Bronchial smooth muscle cell (primary cell): ENCODE measurements at places on chromosomes 2 and 18. TPM values are rescaled to one million over a fixed set of nuclear protein-coding genes. Genes with fewer than 3 reads are reported as not detected.

UGT1A1 gene
- not detected in 2 replicates for total RNA-seq

ITPRIPL1 gene
- total RNA-seq: 2.7 and 3.7 TPM in 2 replicates

NR4A2 gene
- 0.09 and 0.32 TPM in 2 replicates for total RNA-seq

EFEMP1 gene
- total RNA-seq: 267 and 520 TPM in 2 replicates

GPR75 gene
- total RNA-seq: 0.52 and 0.95 TPM in 2 replicates

CGREF1 gene
- total RNA-seq: 0.69 and 0.79 TPM in 2 replicates

KCTD18 gene
- total RNA-seq: 25.8 and 32.2 TPM in 2 replicates

CKAP2L gene
- total RNA-seq: 0.17 and 1.3 TPM in 2 replicates

PNPT1 gene
- total RNA-seq: 7.6 and 15.9 TPM in 2 replicates

FTCDNL1 gene
- 1.1 and 1.2 TPM in 2 replicates for total RNA-seq

SEPTIN10 gene
- total RNA-seq: 101 and 119 TPM in 2 replicates

CPS1 gene
- total RNA-seq: 9.1 and 34.6 TPM in 2 replicates

CD302 gene
- total RNA-seq: 3.9 and 4.3 TPM in 2 replicates

STARD6 gene
- 0.17 and 0.32 TPM in 2 replicates for total RNA-seq

NDC80 gene
- total RNA-seq: 0.94 and 3.3 TPM in 2 replicates

C2orf80 gene
- not detected in 2 replicates for total RNA-seq

ALPP gene
- not detected in 2 replicates for total RNA-seq

CHRNG gene
- total RNA-seq: not detected in 2 replicates

KIF1A gene
- under 0.01 TPM in 1 of 2 replicates, not detected in the other for total RNA-seq

MTCL1 gene
- 32.9 and 46.7 TPM in 2 replicates for total RNA-seq

REG3A gene
- total RNA-seq: not detected in 2 replicates

FAM110C gene
- not detected in 2 replicates for total RNA-seq

CERS6 gene
- total RNA-seq: 6.3 and 8.0 TPM in 2 replicates

BOLL gene
- not detected in 2 replicates for total RNA-seq

DSG3 gene
- 0.16 and 0.26 TPM in 2 replicates for total RNA-seq

PDE1A gene
- 6.5 and 27.9 TPM in 2 replicates for total RNA-seq

MYO5B gene
- under 0.01 and 0.17 TPM in 2 replicates for total RNA-seq

PTPRM gene
- total RNA-seq: 32.0 and 38.7 TPM in 2 replicates

FAHD2B gene
- 4.1 and 7.2 TPM in 2 replicates for total RNA-seq

CHRND gene
- not detected in 2 replicates for total RNA-seq

COL5A2 gene
- total RNA-seq: 203 and 228 TPM in 2 replicates

DYSF gene
- total RNA-seq: 0.09 TPM in 1 of 2 replicates, not detected in the other

SYT4 gene
- total RNA-seq: not detected in 2 replicates

CFC1 gene
- not detected in 2 replicates for total RNA-seq

GAL3ST2 gene
- 0.09 and 0.16 TPM in 2 replicates for total RNA-seq

MAPK4 gene
- under 0.01 TPM in 1 of 2 replicates, not detected in the other for total RNA-seq

MOGAT1 gene
- total RNA-seq: not detected in 2 replicates

OR6B2 gene
- not detected in 2 replicates for total RNA-seq
